ENCODE measurements at places on chromosomes 1 and 21. TPM values are rescaled to one million over a fixed set of nuclear protein-coding genes. Genes with fewer than 3 reads are reported as not detected.

The F13B gene
- not detected for total RNA-seq

DNA sequence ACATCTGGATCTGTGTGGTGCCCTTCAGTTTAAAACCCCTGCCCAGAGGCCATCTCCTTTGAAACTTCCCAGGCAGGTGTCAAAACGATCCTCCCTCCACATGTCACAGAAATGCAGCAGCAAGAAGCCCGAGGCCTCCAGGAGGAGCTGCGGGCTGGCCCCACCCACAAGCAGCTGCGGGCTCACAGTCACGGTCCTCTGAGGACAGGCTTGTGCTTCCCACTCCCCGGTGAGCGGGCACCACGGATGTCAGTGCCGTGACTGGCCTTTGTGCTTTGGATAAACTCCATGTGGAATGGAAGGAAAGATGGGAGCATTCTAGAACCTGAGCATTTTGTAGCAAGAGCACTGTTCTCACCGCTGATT lies 65.8 kb downstream of the SIK1 start:
- H3K27me3 ChIP-seq, result no peaks in the 10 kb centered on the region
- DNase-seq, result no peak
- H3K4me3 ChIP-seq, result no peak overlapping the region
- peaks cover 70% of the 10 kb centered on the region for H3K4me1 ChIP-seq
- peak overlapping the region; percentile 76 for H3K27ac ChIP-seq

The HFM1 gene
- total RNA-seq, result 9.1 TPM

GRCh38 chr1:15236746-15237145 lies 10.3 kb upstream of the FHAD1 start:
- H3K27ac ChIP-seq, result no peak overlapping the region
- no peaks in the 10 kb centered on the region for H3K36me3 ChIP-seq
- H3K27me3 ChIP-seq, result no peaks in the 10 kb centered on the region
- H3K4me3 ChIP-seq, result no peak overlapping the region
- no peaks in the 10 kb centered on the region for H3K4me1 ChIP-seq

The TESK2 gene
- 7.3 TPM for total RNA-seq

DNA sequence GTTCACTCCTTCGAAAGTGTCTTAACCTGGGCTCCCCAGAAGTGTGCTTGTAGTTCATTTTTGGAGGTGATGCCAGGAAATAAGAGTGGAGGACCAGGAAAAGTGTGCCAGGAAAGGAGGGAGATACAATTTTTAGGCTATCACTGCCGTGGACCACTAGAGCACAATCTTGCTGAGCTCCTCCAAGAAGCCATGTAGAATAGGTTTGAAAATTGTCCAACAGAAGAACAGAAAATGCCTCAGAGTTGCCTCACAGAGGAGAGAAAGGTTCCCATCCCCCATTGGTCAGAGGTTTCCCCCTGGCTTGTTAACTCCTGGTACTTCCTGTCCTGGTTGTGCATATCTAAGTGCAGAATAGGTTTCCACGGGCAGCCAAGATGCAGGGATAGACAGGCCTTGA lies 41.6 kb downstream of the CATSPERE start:
- DNase-seq, result no peak
- H3K27ac ChIP-seq, result no peak overlapping the region
- no peak overlapping the region for H3K4me3 ChIP-seq

DNA sequence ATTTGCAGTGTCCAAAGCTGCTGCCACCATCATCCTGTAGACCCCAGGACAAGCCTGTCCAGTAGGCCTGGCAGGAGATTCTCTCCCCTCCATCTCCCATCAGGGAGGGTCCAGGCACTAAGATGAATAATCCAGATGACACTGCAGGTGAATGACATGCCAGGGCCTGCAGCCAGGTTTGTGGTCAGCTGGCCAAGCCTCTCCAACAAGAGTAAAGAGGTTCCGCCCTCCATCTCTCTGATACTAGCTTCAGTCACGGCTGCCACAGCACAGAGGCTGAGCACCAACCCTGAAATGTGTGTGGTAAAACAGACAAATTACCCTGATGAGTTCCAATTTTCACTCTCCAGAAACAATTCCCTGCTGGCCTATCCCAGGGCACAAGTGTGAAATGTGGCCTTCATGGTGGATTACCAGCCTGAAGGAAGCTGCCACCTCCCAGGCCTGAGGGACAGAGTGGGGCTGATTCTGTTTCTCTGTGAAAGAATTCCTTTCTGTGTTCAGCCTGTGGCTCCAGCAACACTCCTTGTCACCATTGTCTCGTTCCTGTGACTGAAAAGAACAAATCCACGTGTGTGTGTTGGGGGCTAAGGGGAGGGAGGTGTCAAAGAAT lies 19.9 kb upstream of the LHX4 start:
- H3K27ac ChIP-seq, result no peak overlapping the region
- H3K27me3 ChIP-seq, result peaks cover 31% of the 10 kb centered on the region
- peaks cover 16% of the 10 kb centered on the region for H3K4me1 ChIP-seq
- H3K36me3 ChIP-seq, result no peaks in the 10 kb centered on the region
- DNase-seq, result no peak

DNA sequence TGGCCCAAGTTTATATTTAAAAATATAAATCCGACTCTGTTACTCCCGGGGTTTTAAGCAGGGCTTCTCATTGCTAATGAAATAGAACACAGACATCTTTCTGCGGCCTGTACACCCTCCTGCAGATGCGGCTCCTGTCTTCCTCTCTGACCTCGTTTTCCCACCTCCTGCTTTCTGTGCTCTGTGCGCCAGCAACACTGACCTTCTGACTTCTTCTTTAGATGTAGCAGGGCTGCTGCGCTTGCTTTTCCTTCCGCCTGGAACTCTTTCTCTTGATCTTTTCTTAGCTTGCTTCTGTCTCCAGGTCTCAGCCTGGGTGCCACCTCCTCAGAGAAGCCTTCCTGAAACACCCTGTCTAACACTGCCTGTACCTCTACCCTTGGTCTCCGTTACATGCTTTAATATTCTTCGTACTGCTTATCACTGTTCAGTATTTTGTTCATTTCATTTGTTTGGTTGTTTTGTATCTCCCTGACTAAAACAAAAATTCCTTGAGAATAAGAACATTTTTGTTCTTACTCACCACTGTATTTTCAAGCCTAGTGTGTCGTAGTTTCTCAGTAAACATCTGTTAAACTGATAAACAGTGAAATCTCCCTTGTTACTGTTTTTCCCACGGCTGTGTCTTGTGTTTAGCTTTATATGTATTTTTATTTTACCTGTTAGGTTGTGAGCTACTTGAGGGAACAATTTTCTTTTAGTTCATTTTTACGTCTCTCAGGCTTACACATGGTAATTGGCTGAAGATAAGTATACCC lies 79.0 kb downstream of the ST3GAL3 start:
- H3K4me1 ChIP-seq, result no peaks in the 10 kb centered on the region
- H3K27me3 ChIP-seq, result no peaks in the 10 kb centered on the region
- no peak overlapping the region for H3K27ac ChIP-seq
- DNase-seq, result peak; percentile 19

GRCh38 chr1:205777994-205778393 lies 2.7 kb upstream of the RAB29 start:
- H3K27ac ChIP-seq, result no peak overlapping the region
- no peak overlapping the region for H3K4me3 ChIP-seq
- H3K36me3 ChIP-seq, result no peaks in the 10 kb centered on the region

DNA sequence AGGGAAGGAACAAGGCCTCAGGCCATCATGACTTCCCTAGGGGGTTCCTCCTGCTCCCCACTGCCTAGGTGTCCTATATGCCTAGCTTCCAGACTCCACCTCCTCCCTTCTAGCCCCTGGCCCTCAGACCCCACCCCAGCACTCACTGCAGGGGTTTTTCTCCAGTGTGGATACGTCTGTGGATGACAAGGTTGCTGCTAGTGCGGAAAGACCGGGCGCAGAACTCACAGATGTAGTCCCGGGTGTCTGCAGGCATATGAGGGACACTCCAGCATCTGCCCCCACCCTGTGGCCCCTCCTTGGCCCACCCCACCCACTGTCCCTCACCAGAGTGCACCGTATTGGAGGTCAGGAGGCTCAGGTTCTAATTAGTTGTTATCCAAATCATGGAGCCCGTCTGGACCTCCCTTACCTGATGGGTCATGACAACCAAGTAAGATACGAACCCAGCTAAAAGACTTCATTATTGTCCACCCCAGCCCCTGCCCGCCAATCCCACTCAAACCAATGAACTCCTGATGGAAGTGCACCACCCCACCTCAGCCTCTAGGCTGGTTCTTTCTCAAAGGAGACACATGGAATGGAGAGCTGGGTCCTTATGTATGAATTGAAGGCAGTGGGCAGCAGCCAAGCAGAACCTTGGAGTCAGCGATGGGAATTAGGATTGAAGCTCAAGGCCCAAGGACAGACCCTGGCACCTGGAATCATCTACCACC lies 8.2 kb downstream of the ZNF692 start:
- DNase-seq, result no peak
- H3K4me3 ChIP-seq, result no peak overlapping the region
- H3K27me3 ChIP-seq, result no peaks in the 10 kb centered on the region
- H3K27ac ChIP-seq, result no peak overlapping the region
- peaks cover 4% of the 10 kb centered on the region for H3K4me1 ChIP-seq

The CD48 gene
- total RNA-seq, result 1.1 TPM

GRCh38 chr1:112244131-112244530 lies 151.9 kb upstream of the CTTNBP2NL start:
- no peaks in the 10 kb centered on the region for H3K27me3 ChIP-seq
- H3K4me3 ChIP-seq, result no peak overlapping the region
- no peak for DNase-seq
- H3K27ac ChIP-seq, result no peak overlapping the region
- peaks cover 4% of the 10 kb centered on the region for H3K4me1 ChIP-seq

The CFH gene
- 183 TPM for total RNA-seq

- no peaks in the 10 kb centered on the region for H3K27me3 ChIP-seq
- no peak overlapping the region for H3K4me3 ChIP-seq
- no peaks in the 10 kb centered on the region for H3K4me1 ChIP-seq
- H3K36me3 ChIP-seq, result no peaks in the 10 kb centered on the region
Observed at GRCh38 chr1:115031595-115031994, 2.0 kb downstream of the TSHB start.

DNA sequence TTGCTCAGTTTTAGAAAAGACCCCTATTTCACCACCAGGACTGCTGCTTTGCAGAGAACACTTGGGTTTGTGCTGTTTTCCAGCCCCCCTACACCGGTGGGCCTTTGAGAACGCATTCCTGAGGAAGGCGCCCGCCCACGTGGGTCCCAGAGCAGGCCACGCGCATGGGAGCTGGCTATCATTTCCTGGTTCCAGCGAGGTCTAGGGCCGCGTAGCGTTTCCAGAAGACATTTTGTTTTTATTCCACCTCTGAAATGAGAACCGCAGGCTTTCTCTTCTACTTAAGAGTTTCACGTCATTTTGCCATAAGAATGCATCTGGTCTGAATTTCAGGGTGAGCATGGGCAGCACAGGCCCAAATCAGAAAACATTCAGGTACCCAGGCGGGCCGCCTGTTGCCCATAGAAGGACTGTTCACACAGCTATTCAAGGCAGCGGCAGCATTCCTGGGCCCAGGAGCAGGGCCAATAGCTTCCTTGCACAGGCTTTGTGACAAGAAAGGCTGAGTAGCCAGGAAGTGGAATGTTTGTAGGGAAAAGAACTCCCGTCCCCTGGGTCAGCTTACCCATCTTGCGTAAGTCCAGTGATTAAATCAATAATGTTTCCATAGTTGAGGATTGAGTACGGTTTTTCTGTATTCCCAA lies 1.4 kb upstream of the KLHL21 start:
- no peaks in the 10 kb centered on the region for H3K27me3 ChIP-seq
- peaks cover 48% of the 10 kb centered on the region for H3K4me1 ChIP-seq
- peak overlapping the region; percentile 51 for H3K4me3 ChIP-seq

The EVA1C gene
- 5.6 TPM for total RNA-seq

DNA sequence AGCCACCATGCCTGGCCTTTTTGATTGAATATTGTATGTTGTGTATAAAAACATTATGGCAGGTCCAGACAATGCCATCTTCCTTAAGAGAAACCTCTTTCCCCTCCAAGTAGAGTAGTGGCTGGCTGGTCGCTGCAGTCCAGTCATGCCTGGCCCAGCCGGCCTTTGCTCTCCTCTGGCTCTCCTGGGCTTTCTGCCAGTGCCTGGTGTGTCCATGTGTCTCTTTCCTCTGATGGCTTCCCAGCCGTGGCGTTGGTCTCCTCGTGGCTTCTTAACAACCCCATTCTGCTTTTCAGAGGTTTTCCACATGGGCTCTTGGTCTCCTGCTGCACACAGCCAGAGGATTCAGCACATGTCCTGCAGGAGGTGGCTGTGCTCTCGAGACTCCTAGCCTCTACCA lies 58.7 kb downstream of the DIP2A start:
- no peak for DNase-seq
- peaks cover 18% of the 10 kb centered on the region for H3K36me3 ChIP-seq

The SPRR2B gene
- total RNA-seq, result not detected

DNA sequence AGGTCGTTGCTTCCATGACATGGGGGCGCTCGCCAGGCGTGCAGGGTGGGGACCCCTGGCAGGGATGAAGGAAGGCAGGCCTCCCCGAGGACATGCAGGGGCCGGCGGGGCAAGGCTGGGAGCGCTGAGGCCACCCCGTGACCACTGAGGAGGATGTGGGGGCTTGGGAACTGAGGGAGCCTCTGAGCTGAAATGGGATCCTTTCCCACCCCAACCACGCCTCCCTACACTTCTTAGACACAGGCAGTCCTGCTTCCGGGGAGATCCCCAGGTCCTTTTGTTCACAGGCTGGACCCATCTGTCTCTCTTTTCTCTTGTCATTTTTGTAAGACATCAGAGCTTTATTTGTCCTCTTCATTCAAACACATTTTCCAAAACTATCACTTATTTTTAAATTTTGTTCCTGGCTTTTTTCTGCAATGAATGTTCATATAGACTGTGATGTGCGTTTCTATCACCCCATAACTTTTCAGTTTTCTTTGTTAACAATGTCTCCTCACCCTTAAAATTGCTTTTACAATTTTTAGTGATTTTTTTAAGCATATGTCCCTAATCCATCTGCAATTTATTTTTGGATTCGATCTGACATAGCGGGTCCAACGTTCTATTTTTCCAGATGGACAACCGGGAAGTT lies 156.7 kb upstream of the BACE2 start:
- no peak overlapping the region for H3K4me3 ChIP-seq
- H3K36me3 ChIP-seq, result no peaks in the 10 kb centered on the region
- no peak overlapping the region for H3K27ac ChIP-seq
- no peak for DNase-seq

The MAB21L3 gene
- 0.40 TPM for total RNA-seq

- no peak overlapping the region for H3K4me3 ChIP-seq
- no peak overlapping the region for H3K27ac ChIP-seq
- no peak for DNase-seq
- H3K36me3 ChIP-seq, result no peaks in the 10 kb centered on the region
Observed at GRCh38 chr1:166079276-166079675, 87.5 kb downstream of the FAM78B start.

The TMEM52 gene
- total RNA-seq, result 1.7 TPM

The LEMD1 gene
- 0.99 TPM for total RNA-seq

DNA sequence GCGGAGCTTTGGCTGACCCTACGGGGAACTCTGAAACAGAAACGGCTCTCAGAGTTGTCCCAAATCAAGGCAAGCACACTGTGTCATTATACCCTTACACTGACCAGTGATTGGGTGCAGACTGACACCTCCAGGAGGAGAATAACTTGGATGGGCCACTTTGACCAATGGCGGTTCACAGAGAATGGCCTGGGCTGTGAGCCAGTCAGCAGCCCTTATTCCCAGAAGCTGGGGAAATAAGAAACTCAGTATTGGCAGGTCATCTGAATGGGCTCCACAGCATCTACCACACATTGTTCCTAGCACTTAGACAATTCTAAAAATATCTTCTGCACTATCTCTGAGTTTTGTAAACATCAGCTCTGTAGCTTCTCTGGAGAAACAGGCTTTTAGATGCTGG lies 265.2 kb downstream of the ADGRL2 start:
- no peak overlapping the region for H3K4me3 ChIP-seq
- H3K36me3 ChIP-seq, result no peaks in the 10 kb centered on the region
- H3K27me3 ChIP-seq, result no peaks in the 10 kb centered on the region
- no peak for DNase-seq
- H3K27ac ChIP-seq, result no peak overlapping the region
- H3K4me1 ChIP-seq, result no peaks in the 10 kb centered on the region

The FOXD2 gene
- 2.6 TPM for total RNA-seq

Measured in spinal cord (tissue), 10 donors.